Foreskin melanocyte (primary cell): ENCODE measurements at places on chromosomes 16 and 17.
A peak's percentile ranks its signal among the peaks of the same experiment; 100 is the strongest.

GRCh38 chr17:80794281-80795089 lies 197.2 kb upstream of the CHMP6 start:
- no peak for DNase-seq

DNA sequence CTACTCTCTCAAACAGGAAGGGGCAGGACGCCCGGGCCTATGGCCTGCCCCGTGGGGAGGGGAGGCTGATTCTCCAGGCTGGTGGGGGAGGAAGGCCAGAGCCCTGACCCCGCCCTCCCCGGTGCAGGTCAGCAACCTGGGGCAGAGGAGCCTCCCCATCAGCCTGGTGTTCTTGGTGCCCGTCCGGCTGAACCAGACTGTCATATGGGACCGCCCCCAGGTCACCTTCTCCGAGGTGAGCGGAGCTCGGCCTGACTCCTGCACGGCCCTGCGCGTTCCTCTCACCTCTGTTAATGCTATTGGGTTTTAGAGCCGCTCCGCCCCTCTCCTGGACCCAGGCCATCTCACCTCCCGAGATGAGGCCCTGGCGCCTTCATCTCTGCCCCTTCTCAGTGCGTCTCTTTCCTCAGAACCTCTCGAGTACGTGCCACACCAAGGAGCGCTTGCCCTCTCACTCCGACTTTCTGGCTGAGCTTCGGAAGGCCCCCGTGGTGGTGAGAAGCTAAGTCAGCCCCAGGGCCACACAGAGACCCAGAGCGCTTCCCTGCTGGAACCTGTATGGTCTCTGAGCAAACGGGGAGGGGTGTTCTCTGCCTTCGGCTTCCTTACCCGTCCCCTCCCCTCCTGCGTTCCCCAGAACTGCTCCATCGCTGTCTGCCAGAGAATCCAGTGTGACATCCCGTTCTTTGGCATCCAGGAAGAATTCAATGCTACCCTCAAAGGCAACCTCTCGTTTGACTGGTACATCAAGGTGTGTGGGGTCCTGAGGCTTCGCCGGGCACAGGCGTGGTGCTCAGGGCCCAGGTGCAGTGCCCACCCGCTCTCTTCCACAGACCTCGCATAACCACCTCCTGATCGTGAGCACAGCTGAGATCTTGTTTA lies 25.1 kb upstream of the ITGAX start:
- no peak for DNase-seq

- no peak for DNase-seq
Measured at GRCh38 chr16:4426021-4426684, 485 bp downstream of the DNAJA3 start.

DNA sequence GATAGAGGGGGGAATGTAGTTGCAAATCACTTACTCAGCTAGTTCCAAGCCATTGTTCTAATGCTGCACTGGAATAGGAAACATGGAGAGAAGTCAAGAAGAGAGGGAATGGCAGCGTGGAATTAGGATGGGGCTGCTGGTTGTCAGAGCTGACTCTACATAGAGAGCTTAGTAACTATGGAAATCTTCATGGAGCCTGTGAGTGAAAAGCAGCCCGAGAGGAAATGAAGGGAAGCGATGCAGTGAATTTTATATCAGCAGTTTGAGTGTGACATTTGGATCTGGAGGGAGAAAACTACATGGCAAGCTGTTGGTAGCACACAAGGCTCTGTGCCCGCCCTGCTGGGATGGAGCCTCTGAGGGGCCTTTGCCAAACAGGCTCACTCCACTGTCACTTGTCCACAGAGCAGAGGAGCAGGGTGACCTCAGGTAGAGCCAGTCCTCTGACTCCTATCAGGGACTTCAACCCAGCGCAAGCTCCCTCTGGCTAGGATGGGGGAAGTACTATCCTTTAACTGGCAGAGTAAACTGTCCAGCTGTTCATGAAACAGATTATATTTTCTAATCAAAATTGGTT lies 27.9 kb upstream of the PMFBP1 start:
- DNase-seq = no peak

DNA sequence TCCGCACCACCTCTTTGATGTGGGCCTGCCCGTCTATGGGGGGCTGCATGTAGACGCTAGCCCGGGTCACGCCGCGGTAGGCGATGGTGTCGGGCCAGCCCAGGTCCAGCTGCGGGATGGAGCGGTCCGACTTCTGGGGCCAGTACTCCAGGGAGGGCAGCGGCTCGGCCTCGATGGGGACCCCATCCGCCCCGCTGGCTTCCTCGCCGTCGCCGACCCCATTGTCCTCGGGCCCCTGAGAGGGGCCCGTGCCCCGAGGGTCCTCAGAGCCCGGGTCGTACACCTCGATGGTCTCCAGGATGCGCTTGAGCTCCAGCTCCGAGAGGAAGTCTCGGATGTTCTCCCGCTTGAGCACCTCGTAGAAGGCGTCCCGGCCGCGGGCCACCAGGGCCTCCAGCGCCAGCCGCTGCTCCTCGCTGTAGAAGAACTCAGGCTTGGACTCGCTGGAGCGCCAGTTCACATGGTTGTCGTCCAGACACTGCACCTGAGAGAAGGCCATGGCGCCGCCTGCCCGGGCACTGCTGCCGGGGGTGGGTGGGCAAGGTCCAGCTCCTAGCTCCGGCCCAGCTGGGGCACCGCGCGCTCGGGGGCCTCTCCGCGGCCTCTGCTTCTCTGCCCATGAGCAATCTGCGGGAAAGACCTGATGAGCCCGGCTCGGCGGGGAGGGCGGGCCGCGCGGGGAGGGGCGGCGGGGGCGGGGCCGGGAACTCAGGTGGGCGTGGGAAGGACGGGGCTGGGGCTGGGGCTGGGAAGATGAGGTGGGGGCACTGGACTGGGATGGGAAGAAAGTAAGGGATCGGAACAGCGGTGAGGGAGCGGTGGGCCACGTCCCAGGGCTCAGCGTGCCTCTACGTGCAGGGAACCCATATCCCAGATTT lies 782 bp downstream of the FAM83G start:
- DNase-seq = no peak

- no peak for DNase-seq
Measured at GRCh38 chr17:78224231-78225087, 7.0 kb upstream of the TMEM235 start.

GRCh38 chr16:11091021-11091785 lies 146.8 kb downstream of the CLEC16A start:
- DNase-seq = no peak

GRCh38 chr16:61544165-61544564 lies 492.1 kb downstream of the CDH8 start:
- DNase-seq = no peak

GRCh38 chr16:77674888-77675287 lies 47.4 kb upstream of the NUDT7 start:
- no peak for DNase-seq

- DNase-seq = no peak
Measured at GRCh38 chr16:85248342-85248741, 136.1 kb upstream of the CIBAR2 start.

DNA sequence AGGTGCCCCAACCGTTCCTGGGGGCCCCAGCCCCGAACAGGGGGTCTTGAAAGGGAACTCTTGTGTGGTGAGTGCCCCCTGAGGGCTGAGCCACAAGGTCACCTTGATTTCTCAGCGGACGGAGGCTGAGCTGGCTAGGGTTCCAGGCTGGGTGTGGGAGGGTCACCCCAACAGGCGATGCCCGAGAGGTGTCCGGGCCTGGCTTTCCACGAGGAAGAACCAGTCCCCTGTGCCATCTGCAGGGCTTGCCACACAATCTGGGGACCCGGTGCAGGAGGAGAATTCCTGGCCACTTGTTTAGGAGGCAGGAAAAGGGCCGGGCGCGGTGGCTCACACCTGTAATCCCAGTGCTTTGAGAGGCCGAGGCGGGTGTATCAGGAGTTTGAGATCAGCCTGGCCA lies 16.8 kb upstream of the SLC38A10 start:
- DNase-seq = no peak

- DNase-seq = no peak
Measured at GRCh38 chr16:13913374-13914292, 6.3 kb upstream of the ERCC4 start.

- DNase-seq = no peak
Measured at GRCh38 chr17:29982991-29983653, 41.7 kb downstream of the EFCAB5 start.

- DNase-seq = no peak
Measured at GRCh38 chr17:76271669-76272540, 6.8 kb downstream of the UBALD2 start.

GRCh38 chr16:10957771-10958482 lies 13.6 kb downstream of the CLEC16A start:
- no peak for DNase-seq

- DNase-seq = no peak
Measured at GRCh38 chr16:81572386-81573144, 128.0 kb downstream of the CMIP start.

DNA sequence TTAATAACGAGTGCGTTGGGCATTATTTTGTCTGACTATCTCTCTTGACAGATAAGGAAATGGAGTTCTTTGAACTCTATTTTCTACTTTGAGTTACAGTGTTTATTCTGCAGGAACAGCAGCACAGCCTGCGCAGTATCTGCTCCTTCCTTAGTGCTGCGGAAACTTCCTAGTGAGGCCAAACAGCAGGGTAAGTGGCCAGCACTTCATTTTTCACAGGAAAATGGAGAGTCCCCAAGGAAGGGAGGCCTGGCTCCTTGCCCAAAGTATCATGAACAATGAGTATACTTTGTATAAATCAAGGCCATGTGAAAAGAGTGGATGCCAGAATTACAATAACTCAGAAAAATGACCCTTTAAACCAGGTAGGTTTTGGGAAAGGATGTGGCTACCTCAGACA lies 140.6 kb downstream of the VPS53 start:
- no peak for DNase-seq

DNA sequence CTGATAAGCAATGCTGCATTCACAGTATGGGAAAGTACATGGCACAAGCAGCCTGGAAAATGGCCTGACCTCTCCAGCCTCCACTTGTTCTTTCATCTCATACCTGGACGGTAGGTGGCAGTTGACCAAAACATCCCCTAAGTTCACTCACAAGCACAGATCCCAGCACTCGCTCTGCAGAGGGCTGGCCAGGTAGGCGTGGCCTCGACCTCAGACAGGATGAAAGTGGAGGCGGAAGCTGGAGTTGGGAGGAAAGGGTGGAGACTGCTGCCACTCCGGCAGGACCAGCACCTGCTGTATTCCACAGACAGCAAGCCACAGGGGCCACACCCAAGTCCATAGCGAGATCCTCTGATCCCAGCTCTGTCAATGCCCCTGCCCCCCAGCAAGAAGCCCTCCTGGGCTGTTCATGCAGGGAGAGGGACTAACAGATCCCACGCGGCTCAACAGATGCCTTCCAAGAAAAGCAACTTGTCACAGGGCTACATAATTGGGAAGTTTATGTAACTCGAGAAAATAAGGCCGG lies 31.3 kb downstream of the ZCCHC14 start:
- DNase-seq = peak; percentile 28

DNA sequence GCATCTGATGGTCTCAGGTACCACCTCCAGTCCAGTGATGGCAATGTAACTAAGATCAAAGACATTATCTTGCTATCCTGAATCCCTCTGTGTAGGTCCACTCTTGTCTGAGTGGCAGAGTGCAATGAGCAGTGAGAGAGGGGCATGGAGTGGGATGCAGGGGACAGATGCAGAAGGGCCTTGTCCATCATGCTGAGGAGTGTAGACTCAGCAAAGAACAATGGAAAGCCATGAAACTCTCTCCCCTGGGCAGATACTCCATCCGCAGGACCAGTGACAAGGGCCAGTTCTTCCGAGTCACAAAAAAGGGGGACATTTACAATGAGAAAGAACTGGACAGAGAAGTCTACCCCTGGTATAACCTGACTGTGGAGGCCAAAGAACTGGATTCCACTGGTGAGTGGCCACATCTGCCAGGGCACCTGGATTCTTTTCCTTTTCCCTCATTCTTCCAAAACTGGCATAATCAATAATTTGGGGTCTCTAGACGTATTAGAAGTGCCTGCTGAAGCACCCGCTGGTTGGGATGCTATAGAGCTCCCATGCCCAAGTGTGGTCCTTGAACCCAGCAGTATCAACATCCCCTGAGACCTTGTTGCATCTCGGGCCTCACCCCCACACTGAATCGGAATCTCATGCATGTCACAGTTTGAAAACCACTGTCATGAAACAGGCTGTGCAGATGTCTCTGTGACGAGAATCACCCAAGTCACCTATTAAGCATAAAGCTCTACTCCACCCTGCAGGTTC lies 29.5 kb downstream of the CDH5 start:
- no peak for DNase-seq

DNA sequence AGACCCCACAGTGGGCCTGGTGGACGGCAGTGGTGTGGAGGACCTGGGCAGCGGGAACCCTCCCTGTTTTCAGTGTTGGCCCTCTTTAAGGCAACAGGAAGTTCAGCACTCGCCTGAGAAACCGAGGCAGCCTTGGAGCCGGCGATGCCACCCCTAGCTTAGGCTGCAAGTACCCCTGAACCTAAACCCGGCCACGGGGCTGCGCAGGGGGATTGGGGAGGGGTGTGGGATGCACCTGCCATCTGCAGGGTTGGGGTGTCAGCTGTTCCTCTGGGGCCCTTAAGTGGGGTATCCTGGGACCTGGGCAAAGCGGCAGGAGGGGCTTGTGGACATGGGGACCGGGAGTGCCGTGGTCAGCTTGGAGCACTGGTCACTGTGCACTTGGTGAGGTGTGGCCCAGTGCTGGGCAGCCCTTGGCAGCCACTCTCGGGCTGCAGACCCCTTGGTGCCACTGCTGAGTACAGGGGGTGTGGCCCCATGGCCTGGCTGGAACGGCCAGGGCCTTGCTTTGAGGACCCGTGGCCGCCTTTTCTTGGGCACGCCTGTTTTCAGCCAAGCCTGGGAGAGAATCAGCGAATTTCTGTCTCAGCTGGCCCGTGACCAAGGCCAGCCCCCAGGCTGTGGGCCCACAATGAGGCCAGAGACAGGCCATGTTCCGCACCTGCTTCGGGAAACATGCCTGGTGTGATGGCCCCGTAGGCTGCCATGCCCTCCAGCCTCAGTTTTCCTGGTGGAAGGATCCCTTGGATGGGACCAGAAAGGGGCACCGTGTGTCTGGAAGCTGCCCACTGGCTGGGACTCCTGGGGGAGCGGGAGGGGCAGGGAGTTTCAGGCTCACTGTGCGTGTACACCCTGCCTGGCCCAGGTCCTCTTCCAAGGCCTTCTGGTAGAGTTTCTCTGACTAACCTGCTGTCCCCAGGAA lies 4.1 kb upstream of the SLC25A10 start:
- DNase-seq = no peak

DNA sequence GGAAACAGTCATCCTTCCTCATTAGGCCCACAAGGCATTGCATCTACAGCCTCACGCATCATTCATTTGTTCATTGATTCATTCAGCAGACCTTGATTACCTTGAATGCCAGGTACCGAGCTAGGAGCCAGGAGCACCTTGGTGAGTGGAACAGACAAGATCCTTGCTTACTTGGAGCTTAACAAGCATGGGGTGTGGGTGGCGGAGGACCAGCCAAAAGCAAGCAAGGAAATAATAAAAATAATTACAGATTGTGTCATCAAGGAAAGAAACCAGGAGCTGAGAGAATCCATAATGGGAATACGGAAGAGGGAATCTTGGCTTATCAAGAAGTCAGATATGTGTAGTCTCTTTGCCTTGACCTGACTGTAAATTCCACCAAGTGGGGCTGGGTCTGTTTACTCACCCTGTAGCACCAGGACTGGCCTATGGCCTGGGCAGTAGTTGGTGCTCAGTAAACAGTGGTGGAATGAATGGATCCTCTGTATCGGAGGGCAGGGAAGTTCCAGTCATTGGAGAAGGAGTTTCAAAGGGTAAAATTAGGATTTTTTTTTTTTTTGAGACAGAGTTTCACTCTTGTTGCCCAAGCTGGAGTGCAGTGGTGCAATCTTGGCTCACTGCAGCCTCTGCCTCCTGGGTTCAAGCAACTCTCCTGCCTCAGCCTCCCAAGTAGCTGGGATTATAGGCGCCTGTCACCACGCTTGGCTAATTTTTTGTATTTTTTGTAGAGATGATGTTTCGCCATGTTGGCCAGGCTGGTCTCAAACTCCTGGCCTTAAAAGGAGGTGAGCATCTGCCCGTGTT lies 157.7 kb downstream of the MSI2 start:
- DNase-seq = no peak
